ENCODE measurements at places on chromosomes 7 and 10. TPM values are rescaled to one million over a fixed set of nuclear protein-coding genes. Genes with fewer than 3 reads are reported as not detected.

GRCh38 chr7:106243893-106244292 lies 40.9 kb downstream of the NAMPT start:
- DNase-seq, result no peak
- no peaks in the 10 kb centered on the region for H3K27me3 ChIP-seq
- H3K27ac ChIP-seq, result no peak overlapping the region
- peaks cover 4% of the 10 kb centered on the region for H3K36me3 ChIP-seq
- no peaks in the 10 kb centered on the region for H3K4me1 ChIP-seq
- no peak overlapping the region for H3K4me3 ChIP-seq

DNA sequence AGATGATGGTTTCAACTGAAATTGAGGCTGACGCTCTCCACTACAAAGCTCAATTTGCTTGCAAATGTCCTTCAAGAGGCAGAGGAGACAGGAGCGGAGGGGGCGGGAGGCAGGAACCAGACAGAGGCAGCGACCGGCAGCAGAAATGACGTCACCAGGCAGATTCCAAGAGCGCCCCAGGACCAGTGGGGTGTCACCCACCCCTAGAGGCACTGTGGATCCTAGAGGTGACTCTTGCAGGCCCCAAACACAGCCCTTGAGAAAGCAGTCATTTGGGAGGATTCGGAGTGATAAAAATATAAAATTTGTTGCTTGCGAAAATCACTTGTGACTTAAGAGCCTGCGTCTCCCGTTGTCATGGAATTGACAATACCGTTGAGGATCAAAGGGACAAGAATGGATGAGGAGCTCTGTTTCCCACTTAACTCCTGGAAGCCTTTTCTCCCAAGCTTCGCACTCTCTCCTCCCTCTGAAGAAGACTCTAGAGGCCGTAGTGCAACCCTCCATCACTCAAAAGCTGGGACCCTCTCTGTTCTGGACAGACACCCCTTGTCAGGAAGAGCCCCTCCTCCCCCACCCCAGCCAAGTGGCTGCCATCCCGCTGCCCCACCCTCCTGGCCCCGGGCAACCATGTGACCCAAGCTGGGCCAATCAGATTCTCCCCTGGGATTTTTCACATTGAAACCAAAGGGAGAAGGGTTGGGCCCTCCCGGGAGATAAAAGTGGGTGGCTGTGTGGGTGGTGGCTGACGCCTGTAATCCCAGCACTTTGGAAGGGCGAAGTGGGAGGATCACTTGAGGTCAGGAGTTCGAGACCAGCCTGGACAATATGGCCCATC lies 16.3 kb upstream of the SLC29A4 start:
- H3K27me3 ChIP-seq, result no peaks in the 10 kb centered on the region
- H3K4me3 ChIP-seq, result no peak overlapping the region
- no peak for DNase-seq
- no peaks in the 10 kb centered on the region for H3K36me3 ChIP-seq
- no peaks in the 10 kb centered on the region for H3K4me1 ChIP-seq

GRCh38 chr7:75945297-75946168 lies 30.6 kb downstream of the POR start:
- DNase-seq, result no peak
- no peak overlapping the region for H3K27ac ChIP-seq
- no peaks in the 10 kb centered on the region for H3K27me3 ChIP-seq
- no peaks in the 10 kb centered on the region for H3K36me3 ChIP-seq
- H3K4me1 ChIP-seq, result no peaks in the 10 kb centered on the region
- no peak overlapping the region for H3K4me3 ChIP-seq

DNA sequence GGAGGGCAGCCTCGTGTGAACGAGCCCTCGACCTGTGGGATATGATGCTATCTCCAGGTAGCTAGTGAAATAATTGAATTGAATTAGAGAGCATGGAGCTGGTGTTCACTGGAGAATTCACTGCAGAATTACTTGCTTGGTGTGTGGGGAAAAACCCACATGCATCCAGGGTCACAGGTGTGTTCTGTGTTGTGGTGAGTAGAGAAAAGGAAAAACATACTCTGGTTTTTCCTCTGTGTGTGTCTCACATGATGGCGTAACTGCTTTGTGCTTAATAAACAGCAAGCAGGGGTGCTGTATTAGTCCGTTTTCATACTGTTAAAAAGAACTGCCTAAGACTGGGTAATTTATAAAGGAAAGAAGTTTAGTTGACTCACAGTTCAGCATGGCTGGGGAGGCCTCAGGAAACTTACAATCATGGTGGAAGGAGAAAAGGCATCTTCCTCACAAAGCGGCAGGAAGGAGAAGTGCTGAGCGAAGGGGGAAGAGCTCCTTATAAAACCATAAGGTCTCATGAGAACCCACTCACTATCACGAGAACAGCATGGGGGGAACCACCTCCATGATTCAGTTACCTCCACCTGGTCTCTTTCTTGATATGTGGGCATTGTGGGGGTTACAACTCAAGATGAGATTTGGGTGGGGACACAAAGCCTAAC lies 62.6 kb downstream of the TACR2 start:
- H3K27ac ChIP-seq, result no peak overlapping the region
- H3K27me3 ChIP-seq, result no peaks in the 10 kb centered on the region
- H3K4me1 ChIP-seq, result peaks cover 11% of the 10 kb centered on the region
- no peaks in the 10 kb centered on the region for H3K36me3 ChIP-seq
- DNase-seq, result no peak

DNA sequence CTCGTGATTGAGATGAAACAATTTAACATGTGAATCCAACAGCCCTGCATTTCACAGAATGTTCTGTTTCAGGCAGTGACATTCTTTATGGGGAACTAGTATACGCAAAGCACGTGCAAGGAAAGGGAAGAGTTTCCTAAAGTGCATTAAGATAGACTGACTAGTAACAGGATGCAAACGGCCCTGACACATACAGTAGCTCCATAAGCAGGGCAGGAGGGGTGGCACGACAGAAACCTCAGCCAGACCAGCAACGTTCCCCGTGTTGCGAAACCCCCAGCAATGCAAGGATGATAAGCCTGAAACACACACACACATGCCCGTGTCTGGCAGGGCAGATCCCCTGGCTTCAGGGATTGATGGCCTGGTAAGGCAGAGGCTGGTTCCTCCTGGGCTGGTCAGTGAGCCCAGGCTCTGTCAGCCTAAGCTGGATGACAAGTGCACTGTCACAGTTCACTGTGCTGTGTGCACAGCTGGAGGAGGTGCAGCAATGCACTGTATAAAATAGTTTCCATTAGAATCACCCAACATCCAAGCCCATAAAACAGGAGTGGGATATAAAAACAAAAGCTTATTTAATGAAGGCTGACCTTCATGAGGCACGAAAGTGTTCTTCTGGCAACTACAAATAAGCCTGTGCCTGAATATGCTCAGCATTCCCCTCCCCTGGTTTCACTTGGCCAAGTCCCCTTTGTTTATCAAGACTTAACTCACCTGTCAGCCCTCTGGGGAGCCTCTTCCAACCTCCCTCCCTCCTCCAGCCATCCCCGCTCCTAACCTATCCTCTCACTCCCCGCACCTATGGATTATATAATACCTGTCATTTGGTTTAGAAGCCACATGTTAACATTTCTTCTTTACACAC lies 88.8 kb downstream of the GSAP start:
- no peak overlapping the region for H3K4me3 ChIP-seq
- H3K27me3 ChIP-seq, result no peaks in the 10 kb centered on the region
- no peak overlapping the region for H3K27ac ChIP-seq
- H3K4me1 ChIP-seq, result peaks cover 35% of the 10 kb centered on the region
- H3K36me3 ChIP-seq, result peaks cover 3% of the 10 kb centered on the region
- no peak for DNase-seq

GRCh38 chr10:123624086-123624485 lies 42.1 kb upstream of the GPR26 start:
- DNase-seq, result no peak
- H3K36me3 ChIP-seq, result no peaks in the 10 kb centered on the region
- H3K27ac ChIP-seq, result no peak overlapping the region

DNA sequence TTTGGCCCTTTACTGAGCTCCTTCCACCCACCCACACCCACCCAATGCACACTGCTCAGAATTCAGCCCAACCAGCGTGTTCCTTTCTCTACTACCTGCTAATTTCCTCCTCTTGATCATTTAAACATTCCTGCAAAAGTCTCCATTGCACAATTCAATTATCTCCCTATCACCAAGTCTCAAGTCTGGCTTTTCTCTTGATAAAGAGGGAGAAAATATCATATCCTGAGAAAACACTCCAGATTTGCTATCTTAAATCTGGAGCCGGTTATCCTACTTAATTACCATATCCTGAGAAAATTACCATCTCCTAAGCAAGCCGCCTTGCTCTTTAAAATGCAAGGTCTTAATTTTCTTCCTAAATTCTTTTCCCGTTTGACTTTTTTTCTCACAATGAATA lies 505.5 kb downstream of the XPNPEP1 start:
- H3K27ac ChIP-seq, result no peak overlapping the region
- no peaks in the 10 kb centered on the region for H3K36me3 ChIP-seq
- no peak overlapping the region for H3K4me3 ChIP-seq
- H3K27me3 ChIP-seq, result no peaks in the 10 kb centered on the region
- no peak for DNase-seq
- no peaks in the 10 kb centered on the region for H3K4me1 ChIP-seq

DNA sequence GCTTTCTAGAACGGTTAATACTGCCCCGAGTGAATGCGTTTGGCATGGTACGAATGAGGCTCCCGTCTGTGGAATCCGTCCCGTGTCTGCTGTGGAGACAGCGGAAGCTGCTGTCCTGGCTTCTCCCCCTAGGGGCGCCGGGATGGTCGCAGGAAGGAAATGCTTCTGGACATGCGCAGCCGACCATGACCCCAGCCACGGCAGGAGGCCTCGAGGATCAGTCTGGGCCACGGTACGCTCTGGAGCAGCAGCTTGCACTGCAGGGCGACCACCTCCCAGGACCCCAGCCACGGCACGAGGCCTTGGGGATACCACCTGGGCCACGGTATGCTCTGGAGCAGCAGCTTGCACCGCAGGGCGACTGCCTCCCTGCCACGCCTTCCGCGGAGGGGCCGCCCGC lies 107.9 kb downstream of the CYTH3 start:
- peaks cover 8% of the 10 kb centered on the region for H3K36me3 ChIP-seq
- no peak overlapping the region for H3K4me3 ChIP-seq
- DNase-seq, result no peak
- H3K27ac ChIP-seq, result no peak overlapping the region

DLD gene
- 47.9 TPM for total RNA-seq
